ENCODE measurements at places on chromosomes 2 and 18. TPM values are rescaled to one million over a fixed set of nuclear protein-coding genes. Genes with fewer than 3 reads are reported as not detected.

- H3K27ac ChIP-seq, result no peak overlapping the region
- no peaks in the 10 kb centered on the region for H3K36me3 ChIP-seq
- H3K4me1 ChIP-seq, result no peaks in the 10 kb centered on the region
- no peak overlapping the region for H3K4me3 ChIP-seq
- DNase-seq, result no peak
Observed at GRCh38 chr2:157899125-157899839, 23.2 kb upstream of the ACVR1 start.

- H3K36me3 ChIP-seq, result no peaks in the 10 kb centered on the region
- no peaks in the 10 kb centered on the region for H3K27me3 ChIP-seq
- H3K4me1 ChIP-seq, result peaks cover 28% of the 10 kb centered on the region
- no peak overlapping the region for H3K27ac ChIP-seq
- DNase-seq, result no peak
- no peak overlapping the region for H3K4me3 ChIP-seq
Observed at GRCh38 chr18:62183578-62184195, 3.2 kb downstream of the PIGN start.

DNA sequence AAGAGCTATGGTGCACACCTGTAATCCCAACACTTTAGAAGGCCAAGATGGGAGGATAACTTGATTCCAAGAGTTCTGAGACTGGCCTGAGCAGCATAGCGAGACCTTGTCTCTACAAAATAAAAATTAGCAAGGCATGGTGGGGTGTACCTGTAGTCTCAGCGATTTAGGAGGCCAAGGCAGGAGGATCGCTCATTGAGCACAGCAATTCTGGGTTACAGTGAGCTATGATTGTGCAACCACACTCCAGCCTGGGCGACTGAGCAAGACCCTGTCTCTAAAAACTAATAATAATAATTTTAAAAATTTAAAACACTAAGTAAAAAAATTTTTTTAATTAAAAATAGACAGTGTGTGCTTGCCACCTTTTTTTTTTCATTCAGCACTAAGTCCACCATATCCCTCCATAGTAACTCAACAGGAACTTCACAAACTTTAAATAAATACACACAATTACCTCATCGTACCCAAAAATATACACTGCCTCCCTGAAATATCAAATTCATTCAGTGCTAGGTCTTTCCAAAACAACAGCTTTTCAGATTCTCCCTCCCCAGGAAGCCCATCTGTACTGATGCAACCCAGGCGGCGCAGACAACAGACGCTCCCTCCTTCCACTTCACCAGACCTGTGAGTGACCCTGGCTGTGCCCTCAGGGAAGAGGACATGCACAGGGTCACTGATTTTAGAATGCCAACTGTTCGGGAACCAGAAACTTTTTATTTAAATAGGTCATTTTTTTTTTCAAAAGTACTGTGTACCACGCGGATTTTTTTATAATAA, 29.6 kb downstream of the FAM168B start:
- no peak for DNase-seq
- H3K27me3 ChIP-seq, result no peaks in the 10 kb centered on the region
- no peak overlapping the region for H3K4me3 ChIP-seq
- H3K4me1 ChIP-seq, result peaks cover 14% of the 10 kb centered on the region
- no peak overlapping the region for H3K27ac ChIP-seq

- no peak for DNase-seq
- no peaks in the 10 kb centered on the region for H3K27me3 ChIP-seq
- H3K36me3 ChIP-seq, result no peaks in the 10 kb centered on the region
Observed at GRCh38 chr2:21310493-21310892, 186.7 kb downstream of the TDRD15 start.

DNA sequence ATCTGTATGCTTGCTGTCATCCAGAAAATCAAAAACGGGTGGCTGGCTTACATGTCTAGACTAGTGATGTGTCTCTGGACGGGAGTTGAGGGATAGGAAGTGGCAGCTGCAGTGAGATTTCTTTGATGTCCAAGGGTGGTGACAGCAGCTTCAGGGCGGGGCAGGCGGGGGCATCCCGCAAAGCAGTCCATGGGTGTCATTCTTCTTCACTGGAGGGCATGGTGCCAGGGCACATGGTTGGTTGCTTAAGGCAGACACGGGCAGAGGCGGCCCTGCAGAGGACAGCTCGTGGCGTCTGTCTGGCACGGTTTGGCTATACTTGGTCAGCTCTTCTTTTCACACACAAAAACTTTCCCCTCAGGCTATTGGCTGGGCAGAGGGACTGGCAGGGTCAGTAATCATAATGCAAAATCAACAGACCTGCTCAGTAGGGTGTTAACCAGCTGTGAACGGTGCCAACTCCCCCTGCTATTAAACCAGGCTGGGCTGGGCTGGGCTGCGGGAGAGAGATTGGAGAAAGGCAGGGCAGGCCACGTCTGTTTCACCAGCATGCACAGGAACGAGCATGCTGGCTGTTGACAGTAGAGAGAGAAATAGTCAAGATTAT, 63.7 kb downstream of the COL4A3 start:
- no peak overlapping the region for H3K4me3 ChIP-seq
- H3K4me1 ChIP-seq, result peaks cover 14% of the 10 kb centered on the region
- H3K27me3 ChIP-seq, result no peaks in the 10 kb centered on the region
- no peaks in the 10 kb centered on the region for H3K36me3 ChIP-seq
- DNase-seq, result no peak

The SCRN3 gene
- total RNA-seq, result 10.5 TPM

GRCh38 chr18:44942073-44942472, 261.4 kb downstream of the SETBP1 start:
- H3K27ac ChIP-seq, result no peak overlapping the region
- no peaks in the 10 kb centered on the region for H3K36me3 ChIP-seq
- H3K27me3 ChIP-seq, result no peaks in the 10 kb centered on the region
- DNase-seq, result no peak

- no peak overlapping the region for H3K4me3 ChIP-seq
- DNase-seq, result no peak
- H3K27me3 ChIP-seq, result no peaks in the 10 kb centered on the region
Observed at GRCh38 chr18:572091-572830, 7.9 kb upstream of the CETN1 start.

DNA sequence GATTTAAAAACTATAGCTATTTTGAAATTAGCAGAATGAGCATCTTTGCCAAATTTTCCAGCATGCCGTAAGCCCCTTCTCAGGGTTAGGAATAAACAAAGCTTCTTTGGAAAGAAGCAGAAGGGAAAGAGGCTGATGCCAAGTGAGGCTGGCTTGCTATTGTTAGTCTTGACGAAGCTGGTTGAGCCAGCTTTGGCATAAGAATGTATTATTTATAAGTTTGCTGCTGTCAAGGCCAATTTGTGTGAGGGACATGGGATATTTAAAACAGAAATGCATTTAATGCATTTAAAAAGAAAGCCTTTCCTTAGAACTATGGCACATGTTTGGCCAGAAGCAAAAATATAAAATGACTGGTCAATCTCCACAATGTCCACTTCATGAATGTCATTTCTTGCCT, 52.5 kb upstream of the TTN start:
- H3K27me3 ChIP-seq, result no peaks in the 10 kb centered on the region
- H3K4me1 ChIP-seq, result no peaks in the 10 kb centered on the region
- H3K27ac ChIP-seq, result no peak overlapping the region
- no peak overlapping the region for H3K4me3 ChIP-seq
- no peak for DNase-seq

The SP5 gene
- total RNA-seq, result 0.89 TPM

DNA sequence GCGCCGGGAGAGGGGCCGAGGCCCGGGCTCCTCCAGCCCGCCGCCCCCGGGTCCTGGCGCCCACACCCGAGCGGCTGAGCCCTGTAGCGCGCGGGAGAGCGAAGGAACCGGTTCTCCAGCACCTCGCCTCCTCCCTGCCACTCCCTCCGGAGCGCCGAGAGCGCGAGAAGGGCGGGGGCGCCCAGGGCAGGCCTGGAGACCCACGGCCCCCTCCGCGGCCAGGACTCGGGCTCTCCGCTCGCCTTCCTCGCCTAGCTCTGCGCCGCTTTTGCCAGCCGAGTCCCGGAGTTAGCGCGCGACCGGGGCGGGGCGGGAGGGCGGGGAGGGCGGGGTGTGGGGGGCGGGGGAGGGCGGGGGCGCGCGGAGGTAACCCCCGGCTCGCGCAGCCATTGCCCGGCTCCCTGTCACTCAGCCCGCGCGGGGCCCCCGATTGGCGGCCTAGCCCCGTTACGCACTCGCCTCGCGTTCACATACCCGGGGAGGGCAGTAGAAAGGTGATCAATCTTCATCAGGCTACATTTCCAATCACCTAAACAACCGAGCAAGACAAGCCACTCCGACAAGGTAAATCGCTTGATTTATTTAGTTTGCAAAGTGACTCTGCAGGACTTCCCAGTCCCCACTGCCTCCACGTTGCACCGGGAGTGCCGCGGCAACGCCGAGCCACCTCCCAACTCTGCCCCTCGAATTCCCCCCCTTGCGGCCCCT, at the start of gene OTX1:
OTX1 (plus strand) TSS at position 497 of the 708 bp plus-strand sequence. CDS start 2,161 bp downstream, outside the sequence.
- peak; percentile 72 for DNase-seq
- peak within 1 kb of the TSS; percentile 91 for H3K27ac ChIP-seq
- H3K36me3 ChIP-seq, result peaks cover 10% of the 10 kb centered on the region
- H3K4me1 ChIP-seq, result peaks cover 64% of the 10 kb centered on the region
- peak within 1 kb of the TSS; percentile 71 for H3K4me3 ChIP-seq

DNA sequence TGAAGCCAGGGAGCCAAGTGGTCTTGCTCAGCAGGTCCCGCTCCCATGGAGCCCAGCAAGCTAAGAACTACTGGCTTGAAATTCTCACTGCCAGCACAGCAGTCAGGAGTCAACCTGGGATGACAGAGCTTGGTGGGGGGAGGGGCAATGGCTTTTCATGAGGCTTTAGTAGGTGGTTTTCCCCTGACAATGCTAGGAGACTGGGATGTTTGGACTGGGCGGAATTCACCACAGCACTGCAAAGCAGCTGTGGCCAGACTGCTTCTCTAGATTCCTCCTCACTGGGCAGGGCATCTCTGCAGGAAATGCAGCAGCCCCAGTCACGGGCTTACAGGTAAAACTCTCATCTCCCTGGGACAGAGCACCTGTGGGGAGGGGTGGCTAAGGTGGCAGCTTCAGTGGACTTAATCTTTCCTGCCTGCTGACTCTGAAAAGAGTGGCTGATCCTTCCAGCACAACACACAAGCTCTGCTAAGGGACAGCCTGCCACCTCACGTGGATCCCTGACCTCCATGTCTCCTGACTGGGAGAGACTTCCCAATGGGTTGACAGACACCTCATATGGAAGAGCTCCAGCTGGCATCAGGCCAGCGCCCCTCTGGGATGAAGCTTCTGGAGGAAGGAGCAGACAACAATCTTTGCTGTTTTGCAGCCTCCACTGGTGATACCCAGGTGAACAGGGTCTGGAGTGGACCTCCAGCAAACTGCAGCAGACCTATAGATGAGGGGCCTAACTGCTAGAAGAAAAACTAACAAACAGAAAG, 349.7 kb upstream of the ST6GAL2 start:
- no peaks in the 10 kb centered on the region for H3K27me3 ChIP-seq
- no peaks in the 10 kb centered on the region for H3K4me1 ChIP-seq
- no peak overlapping the region for H3K4me3 ChIP-seq
- DNase-seq, result no peak
- no peak overlapping the region for H3K27ac ChIP-seq

The TLX2 gene
- total RNA-seq, result not detected

DNA sequence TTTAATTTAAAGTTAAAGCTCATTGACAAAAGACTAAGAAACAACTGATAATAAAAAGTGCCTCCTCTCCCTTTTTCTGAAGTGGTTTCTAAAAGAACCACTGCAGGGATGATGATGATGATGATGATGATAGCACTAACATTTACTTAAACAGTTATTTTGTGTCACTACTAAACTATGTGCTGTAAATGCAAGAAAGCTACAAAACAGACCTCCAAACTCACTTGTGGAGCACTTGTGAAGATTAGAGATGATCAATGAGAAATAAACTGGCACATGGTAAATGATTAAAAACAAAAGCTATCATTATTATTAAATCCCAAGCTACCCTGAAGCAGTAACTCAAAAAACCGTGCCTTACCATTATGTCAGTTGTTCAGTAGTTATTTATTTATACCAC, 88.7 kb downstream of the SLC8A1 start:
- DNase-seq, result no peak
- no peak overlapping the region for H3K4me3 ChIP-seq
- no peaks in the 10 kb centered on the region for H3K27me3 ChIP-seq
- H3K36me3 ChIP-seq, result no peaks in the 10 kb centered on the region
- no peak overlapping the region for H3K27ac ChIP-seq

GRCh38 chr2:99261242-99261641, 5.8 kb upstream of the LYG2 start:
- H3K36me3 ChIP-seq, result no peaks in the 10 kb centered on the region
- no peak overlapping the region for H3K27ac ChIP-seq
- DNase-seq, result no peak
- no peaks in the 10 kb centered on the region for H3K4me1 ChIP-seq
- H3K27me3 ChIP-seq, result no peaks in the 10 kb centered on the region

DNA sequence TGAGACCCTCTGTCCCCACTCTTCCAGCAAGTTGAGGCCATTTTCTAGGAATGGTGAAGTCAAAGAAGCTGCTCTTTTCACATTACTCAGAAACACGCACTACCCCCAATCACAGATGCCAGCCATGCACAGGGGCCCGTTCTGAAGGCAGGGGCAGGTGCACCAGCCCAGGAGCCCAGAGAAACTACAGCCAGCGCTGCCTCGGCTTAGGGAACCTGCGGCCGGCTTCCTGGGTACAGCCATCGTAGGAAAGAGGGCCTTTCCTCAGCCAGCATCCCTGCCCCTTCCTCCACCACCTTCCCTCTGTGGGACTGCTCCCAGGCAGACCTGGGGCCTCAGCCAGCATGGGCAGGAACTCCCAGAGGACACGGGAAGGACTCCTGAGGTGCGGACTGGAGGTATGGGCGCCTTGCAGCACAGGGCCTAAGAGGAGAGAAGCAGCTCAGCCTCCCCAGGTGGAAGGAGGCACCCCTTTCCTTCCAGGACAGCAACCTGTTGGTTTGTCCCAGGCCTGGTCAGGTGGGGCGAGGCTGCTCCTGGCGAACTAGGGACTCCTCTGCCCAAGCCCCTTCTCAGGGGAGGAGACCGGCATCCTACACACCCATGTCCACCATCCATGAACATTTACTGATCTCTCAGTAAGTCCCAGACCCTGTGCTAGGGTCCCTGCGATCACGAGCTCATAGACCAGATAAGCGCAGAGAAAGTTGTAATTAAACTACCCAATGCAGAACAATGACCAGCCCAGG, 99.0 kb upstream of the ID2 start:
- H3K27ac ChIP-seq, result no peak overlapping the region
- H3K4me3 ChIP-seq, result peak overlapping the region; percentile 29
- H3K27me3 ChIP-seq, result peaks cover 5% of the 10 kb centered on the region
- H3K36me3 ChIP-seq, result no peaks in the 10 kb centered on the region

GRCh38 chr2:235044501-235045271, 92.9 kb downstream of the SH3BP4 start:
- peaks cover 25% of the 10 kb centered on the region for H3K4me1 ChIP-seq
- no peak overlapping the region for H3K4me3 ChIP-seq
- H3K27me3 ChIP-seq, result no peaks in the 10 kb centered on the region
- peak; percentile 70 for DNase-seq

- H3K4me1 ChIP-seq, result peaks cover 31% of the 10 kb centered on the region
- H3K27me3 ChIP-seq, result no peaks in the 10 kb centered on the region
- H3K36me3 ChIP-seq, result no peaks in the 10 kb centered on the region
- H3K4me3 ChIP-seq, result no peak overlapping the region
- no peak overlapping the region for H3K27ac ChIP-seq
Observed at GRCh38 chr2:45901468-45902032, 250.1 kb downstream of the PRKCE start.
